ENCODE measurements at places on chromosomes 3 and 15.

DNA sequence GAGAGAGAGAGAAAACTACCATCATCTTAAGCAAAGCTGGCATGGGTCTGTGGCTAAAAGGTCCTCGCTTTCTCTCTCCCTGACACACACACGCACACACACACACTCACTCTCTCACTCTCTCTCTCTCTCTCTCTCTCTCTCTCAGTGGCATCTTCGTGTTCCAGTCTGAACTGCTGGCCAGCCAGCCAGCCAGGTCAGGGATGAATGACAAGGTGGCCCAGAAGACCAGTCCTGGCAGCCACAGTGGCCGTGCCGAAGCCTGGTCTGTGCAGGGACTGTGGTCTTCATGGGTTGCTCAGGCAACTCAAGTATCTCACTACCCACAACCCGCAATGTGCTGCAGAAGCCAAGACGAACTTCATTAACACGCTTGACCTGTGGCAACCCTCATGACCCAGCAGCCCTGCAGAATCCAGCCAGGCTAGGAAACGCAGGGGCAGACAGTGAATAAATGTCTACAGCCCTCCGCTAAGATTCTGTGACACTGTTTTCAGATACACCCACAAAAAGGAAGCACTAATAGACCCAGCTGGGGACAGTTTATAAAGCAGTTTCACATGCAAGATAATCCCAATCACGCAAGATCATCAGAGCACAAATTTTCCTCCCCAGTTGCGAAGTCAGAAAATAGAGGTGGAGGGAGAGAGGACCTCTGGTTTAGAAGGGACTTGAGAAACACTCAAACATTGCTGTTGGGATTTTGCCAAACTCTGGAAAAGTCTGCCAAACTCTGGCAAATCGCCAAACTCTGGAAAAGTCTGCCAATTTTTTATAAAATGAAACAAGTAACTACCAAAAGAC lies 66.4 kb downstream of the XXYLT1 start:
- DNase-seq: no peak

GRCh38 chr3:119346076-119346496 lies 51.9 kb downstream of the ARHGAP31 start:
- no peak for DNase-seq

DNA sequence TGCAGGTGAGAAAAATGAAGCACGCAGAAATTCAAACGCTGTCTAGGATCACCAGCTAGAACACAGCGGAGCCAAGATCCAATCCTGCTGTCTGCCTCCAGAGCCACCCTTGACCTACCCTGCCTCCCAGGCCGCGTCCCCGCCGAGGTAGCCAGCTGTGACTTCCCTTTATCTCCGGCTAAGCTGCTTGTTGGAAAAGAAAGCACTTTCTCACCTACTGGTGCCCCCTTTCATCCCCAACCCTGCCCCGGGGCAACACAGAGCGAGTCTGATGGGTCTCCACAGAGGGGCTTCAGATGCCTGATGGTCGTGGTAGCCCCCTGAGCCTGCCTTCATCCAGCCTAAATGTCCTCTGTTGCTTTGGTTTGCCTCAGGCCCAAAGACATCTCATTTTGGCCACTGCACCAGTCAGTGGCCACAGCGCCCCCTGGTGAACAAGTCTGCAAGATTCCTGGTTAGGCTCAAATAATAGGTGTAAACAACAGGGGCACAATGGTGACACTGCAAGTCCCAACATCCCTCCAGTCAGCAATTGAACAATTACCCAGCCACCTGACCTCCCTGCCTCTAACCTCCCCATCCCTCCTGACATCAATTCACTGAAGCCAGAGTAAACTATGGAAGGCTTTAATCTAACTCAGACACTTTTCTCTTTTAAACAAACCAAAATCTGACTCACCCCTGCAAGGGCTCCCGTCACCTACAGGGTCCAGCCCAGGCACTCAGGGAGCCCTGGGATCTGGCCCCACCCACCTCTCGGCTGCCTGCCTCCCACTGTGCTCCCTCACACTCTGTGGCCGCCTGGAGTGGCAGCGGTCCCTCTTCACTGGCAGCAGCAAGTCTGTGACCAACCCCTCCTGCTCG lies 27.3 kb upstream of the BCL2L10 start:
- DNase-seq: no peak

DNA sequence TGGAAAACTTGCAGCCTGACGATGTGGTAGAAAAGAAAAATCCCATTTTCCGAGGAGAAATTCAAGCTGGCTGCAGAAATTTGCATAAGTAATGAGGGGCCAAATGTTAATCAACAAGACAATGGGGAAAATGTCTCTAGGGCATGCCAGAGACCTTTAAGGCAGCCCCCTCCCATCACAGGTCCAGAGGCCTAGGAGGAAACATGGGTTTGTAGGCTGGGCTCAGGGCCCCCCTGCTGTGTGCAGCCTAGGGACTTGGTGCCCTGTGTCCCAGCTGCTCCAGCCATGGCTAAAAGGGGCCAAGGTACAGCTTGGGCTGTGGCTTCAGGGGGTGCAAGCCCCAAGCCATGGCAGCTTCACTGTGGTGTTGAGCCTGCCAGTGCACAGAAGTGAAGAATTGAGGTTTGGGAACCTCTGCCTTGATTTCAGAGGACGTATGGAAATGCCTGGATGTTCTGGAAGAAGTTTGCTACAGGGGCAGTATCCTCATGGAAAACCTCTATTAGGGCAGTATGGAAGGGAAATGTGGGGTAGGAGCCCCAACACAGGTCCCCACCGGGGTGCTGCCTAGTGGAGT lies 75.9 kb upstream of the CADPS start:
- no peak for DNase-seq

All from DMS 273 treated with DMSO at 0.1 percent for 48 hours (cell line).